GM13977 (cell line): ENCODE measurements at places on chromosomes 16 and 17.

- peak; percentile 31 for DNase-seq
Observed at GRCh38 chr17:79747508-79748294, 17.0 kb downstream of the ENPP7 start.

- peak; percentile 74 for DNase-seq
Observed at GRCh38 chr16:47016700-47017133, 43.2 kb upstream of the DNAJA2 start.

DNA sequence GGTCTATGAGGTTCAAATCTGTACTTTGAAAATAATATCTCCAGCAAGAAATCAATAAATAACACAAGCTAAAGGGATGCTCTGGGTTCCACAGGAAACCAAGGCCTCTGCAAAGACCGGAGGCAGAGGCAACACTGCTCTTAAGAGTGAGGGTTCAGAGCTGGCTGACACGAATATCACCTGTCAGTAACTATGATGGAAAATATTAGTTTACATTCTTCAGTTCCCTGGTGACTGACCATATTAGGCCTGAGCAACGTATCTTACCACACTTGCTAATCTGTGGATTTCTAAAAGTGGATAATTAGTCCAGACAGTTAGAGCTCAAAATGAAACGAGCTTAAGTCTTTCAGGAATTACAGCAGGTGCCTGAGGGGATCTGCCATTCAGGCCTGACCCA, 459.3 kb downstream of the HS3ST3B1 start:
- DNase-seq: no peak

GRCh38 chr17:68805609-68806008, 149.6 kb downstream of the ABCA8 start:
- no peak for DNase-seq

DNA sequence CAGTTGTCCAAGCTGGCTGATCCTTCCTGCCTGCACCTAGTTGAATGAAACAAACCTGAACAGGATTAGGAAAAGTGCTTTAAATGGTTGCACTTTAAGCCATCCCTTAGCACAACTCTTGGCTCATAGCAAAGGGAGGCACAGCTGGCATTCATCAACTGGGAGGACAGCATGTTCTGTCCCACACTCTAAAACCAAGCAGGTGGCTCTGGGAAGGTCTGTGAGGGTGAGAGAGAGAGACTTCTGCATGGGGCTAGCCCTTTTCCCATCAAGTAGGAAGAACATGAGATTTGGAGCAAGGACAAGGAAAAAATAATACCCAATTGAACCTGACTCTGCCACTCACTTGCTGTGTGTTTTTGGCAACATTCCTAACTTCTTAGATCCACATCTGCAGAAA, 140.9 kb upstream of the CCL2 start:
- no peak for DNase-seq

GRCh38 chr16:27550582-27550920, 607 bp downstream of the KATNIP start:
- DNase-seq: no peak

- no peak for DNase-seq
Observed at GRCh38 chr16:50668368-50669008, 12.6 kb downstream of the SNX20 start.

DNA sequence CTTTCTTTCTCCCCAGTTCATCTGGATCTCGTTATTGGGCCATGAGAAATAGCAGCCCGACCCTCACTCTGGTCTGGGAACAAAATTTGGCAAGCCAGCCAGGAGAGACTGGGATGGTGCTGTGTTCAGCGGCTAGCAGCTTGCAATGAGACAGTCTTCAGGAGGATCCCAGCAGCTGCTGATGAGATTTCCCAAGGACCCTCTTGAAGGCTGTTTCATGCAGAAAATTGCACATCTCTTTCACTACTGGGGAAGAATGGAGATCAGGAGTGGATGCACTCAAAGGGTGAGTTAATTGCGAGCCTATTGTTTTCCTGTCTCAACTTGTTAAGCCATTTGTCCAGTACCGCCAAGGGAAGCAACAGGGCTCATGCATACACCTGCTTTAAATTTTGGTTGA, 5.5 kb upstream of the COIL start:
- no peak for DNase-seq

- no peak for DNase-seq
Observed at GRCh38 chr16:87880117-87880696, 10.9 kb upstream of the SLC7A5 start.
